Astrocyte (in vitro differentiated cells and primary cell): ENCODE measurements at places on chromosomes 7 and 10.
A peak's percentile ranks its signal among the peaks of the same experiment; 100 is the strongest.

DNA sequence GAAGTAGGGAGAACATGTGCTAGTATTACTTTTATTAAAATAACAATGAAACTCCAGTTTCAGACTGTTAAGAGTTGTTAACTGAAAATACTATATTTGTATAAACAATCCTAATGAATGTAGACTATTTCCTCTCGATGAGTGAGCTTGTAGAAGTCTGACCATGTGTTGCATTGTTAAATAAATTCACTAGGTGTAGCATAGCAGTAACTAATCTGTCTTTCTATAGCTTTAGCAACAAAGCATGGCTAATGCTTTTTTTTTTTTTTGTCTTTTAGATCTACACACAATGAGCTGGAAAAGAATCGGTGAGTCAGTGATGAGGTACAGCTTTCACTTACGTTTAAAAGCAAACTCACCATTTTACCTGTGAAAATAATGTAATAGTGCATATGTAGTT is 37.1 kb downstream of the MXI1 start:
- no peak for DNase-seq

GRCh38 chr7:92608380-92609322 is 18.5 kb upstream of the FAM133B start:
- no peak for DNase-seq

- DNase-seq: no peak
Measured at GRCh38 chr10:124547647-124548168, 86.1 kb downstream of the LHPP start.

DNA sequence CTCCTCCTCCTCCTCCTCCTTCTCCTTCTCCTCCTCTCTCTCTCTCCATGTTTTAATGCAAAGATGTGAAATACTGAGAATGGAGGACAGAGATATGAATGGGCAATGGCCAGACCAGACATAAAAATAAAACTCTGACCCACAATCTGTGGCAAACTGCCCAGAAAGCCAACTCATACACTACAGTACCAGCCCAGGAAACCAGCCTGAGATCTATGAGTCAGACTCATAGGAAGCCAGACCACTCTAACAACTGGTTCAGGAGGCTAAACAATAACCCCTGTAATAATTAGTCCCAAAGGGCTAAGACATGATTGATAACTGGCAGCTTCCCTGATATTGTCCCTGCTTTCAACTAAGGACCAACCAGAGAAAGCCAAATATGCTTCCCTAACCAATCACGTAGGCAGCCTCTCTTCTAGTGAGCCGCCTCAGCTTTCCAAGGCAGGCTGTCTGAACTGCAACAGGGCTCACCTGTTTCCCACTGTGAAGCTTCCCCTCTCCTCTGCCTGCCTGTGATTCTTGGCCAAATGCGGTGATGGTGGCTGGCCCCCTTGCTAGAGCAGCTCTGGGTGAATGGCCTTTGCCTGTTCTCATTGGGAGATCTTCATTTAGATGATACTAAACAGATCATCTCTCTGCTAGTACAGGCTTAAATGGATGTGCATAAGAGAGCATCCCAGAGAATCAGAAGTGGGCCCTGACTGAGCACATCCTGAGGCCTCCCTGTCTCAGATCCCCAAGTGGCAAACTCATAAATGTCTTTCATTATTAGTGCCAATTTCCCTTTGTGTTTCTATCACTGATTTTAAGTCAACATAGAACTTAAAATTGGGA is 817.6 kb downstream of the TNS3 start:
- DNase-seq: peak; percentile 97

GRCh38 chr7:116229366-116229765 is 19.0 kb downstream of the TES start:
- no peak for DNase-seq

GRCh38 chr7:5657901-5658300 is 123.6 kb downstream of the RNF216 start:
- DNase-seq: peak; percentile 50

DNA sequence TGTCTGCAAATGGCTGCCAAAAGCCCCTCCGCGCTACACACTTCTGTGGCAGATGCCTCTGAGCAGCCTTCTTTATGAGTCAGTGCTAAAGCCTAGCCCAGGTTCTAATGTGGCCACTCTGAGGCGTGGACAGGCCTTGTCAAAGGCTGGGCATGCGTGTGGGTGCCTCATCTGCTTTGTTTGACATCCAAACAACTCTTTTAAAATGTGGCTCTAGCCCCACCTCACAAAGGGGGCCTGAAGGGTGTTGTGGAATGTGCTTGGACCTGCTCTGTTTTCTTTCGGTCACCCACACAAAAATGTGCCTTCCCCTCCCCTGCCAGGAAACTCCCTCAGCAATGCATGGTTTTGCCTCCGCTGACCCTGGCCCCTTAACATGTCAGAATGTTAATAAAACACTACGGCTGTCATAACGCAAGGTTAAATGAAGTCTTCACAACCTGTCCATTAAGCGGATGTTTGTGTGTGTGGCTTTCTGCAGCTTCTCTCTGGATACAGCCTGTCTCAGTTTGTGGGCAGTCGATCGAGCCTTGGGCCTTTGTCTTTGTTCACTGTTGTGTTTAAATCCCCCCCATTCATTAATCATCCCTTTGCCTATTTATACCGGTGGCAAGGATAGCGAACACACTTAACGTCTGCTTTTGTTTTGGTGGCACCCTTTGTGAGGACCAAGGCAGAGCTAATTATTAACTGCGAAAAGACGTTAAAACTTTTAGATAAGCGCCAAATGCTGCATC is 718.9 kb downstream of the LRMDA start:
- peak; percentile 88 for DNase-seq

- no peak for DNase-seq
Measured at GRCh38 chr10:60898321-60898720, 45.7 kb downstream of the RHOBTB1 start.

DNA sequence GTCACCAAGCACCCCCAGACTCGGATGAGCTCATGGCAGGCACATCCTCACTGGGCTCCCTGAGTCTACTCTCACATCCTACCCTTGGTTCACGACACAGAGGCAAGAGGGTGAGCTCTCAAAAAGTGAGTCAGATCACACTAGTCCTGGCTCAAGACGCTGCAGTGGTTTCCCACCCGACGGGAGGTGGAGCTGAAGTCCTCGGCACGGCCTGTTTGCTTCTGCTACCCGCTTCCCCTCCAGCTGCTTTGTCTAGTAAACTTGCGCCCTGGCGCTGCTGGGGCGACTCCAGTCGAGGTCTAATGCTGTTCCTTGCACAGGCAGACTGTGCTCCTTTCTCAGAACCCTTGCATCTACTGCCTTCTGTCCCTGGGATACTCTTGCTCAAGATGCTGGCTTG is 13.5 kb upstream of the SFMBT2 start:
- no peak for DNase-seq

DNA sequence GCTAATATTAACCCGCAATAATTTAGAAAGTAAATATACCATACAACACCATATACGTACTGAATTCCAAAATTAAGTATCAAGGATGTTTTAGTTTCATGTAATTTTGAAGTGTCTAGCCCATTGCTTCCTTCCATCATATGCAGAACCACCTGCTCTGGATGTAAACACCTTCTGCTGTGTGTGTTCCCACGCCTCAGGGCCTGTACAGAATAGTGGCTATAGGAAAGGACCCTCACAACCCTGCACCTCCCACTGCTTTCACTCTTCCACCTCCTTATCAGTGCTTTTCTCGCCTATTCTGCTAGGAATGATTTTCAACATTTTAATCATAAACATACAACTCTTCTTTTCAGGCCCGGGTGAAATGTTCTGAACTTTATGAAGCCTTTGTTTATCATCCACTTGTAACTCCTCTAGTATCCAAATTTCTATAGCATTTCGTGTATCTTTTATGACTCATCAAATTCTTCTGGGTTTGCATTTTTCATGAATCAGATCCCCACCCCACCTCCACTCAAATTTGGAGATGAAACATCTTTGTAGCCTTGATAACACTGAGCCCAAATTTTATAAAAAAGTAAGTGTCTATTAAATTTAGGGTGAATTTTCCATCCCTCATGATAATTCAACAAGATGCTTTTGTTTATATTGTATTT is 1106.8 kb upstream of the C7orf33 start:
- peak; percentile 12 for DNase-seq

DNA sequence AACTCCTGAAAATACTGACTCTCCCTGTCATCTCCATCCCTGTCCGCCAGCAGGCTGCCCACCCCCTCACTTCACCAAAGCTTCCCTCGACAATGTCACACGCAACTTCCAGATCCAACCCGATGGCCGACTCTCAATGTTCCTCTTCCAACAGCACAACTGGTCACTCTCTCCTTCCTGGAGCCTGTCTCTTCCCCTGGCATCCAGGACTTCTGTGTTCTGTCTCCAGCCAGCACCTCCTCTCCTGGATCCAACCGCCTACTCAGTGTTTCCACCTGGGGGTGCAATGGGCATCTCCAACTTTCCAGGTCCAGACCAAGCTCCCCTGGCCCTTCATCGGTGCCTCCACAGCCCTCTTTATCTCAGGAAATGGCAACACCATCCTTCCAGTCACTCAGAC is 8.6 kb downstream of the CPA5 start:
- DNase-seq: no peak

- no peak for DNase-seq
Measured at GRCh38 chr10:31706464-31707092, 222.1 kb downstream of the ARHGAP12 start.

- no peak for DNase-seq
Measured at GRCh38 chr10:5904227-5904626, 14.2 kb downstream of the FBH1 start.

DNA sequence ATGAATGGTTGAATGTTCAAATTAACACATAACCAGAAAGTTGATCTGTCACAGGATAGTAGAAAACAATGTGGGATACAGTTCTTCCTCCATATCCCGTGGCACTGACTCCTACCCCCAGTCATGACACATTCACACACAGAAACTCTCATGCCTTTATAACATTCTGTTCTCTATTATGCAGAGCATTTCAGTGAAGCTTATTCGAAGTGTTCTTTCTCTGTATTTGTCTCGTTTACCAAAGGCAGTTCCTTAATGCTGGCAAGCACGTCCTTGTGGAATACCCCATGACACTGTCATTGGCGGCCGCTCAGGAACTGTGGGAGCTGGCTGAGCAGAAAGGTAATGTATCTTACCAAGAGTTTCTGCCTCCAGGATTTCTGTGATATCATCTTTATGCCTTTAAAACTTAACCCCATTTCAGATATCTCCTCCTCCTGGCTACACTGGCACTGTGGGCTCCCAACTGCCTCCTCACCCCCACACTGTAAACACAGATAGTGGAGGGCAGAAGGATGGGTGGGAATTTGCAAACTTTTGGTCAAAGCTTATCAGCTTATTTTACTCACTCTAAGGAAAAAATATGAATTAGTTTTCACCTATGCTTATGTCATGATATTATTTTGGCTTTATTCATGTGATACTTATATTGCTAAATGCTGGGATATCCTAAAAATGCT is 34.1 kb downstream of the BLVRA start:
- no peak for DNase-seq

- no peak for DNase-seq
Measured at GRCh38 chr10:123297175-123297574, 143.0 kb downstream of the BUB3 start.
